ENCODE measurements at places on chromosomes 16 and 17.

GRCh38 chr17:78818932-78819331, 21.7 kb downstream of the USP36 start:
- DNase-seq: no peak

GRCh38 chr17:48840441-48840840, 9.6 kb downstream of the CALCOCO2 start:
- DNase-seq: no peak

DNA sequence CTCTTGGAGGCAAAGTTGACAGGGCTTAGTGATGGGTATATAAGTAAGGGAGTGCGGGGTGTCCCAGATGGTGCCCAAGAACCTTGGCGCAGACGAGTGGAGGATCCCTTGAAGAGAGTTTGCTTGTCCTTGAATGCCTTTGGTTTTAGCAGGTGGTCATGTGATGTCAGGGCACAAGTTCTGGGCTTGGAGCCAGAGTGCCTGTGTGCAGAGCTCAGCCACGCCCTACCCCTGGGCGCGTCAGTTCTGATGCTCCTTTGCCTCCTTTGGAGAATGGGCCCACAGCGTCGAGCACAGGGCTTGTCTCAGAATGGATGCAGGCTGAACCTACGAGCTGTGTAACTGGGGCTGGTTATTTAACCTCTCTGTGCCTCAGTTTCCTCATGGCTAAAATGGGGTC, 412.2 kb upstream of the EEF2KMT start:
- DNase-seq: no peak

- no peak for DNase-seq
These were observed 6.7 kb downstream of the TBC1D24 start for GRCh38 chr16:2481676-2482075.

- DNase-seq: no peak
These were observed 809 bp downstream of the C16orf90 start for GRCh38 chr16:3494386-3494973.

GRCh38 chr17:81003711-81004475, 12.3 kb downstream of the CHMP6 start:
- no peak for DNase-seq

DNA sequence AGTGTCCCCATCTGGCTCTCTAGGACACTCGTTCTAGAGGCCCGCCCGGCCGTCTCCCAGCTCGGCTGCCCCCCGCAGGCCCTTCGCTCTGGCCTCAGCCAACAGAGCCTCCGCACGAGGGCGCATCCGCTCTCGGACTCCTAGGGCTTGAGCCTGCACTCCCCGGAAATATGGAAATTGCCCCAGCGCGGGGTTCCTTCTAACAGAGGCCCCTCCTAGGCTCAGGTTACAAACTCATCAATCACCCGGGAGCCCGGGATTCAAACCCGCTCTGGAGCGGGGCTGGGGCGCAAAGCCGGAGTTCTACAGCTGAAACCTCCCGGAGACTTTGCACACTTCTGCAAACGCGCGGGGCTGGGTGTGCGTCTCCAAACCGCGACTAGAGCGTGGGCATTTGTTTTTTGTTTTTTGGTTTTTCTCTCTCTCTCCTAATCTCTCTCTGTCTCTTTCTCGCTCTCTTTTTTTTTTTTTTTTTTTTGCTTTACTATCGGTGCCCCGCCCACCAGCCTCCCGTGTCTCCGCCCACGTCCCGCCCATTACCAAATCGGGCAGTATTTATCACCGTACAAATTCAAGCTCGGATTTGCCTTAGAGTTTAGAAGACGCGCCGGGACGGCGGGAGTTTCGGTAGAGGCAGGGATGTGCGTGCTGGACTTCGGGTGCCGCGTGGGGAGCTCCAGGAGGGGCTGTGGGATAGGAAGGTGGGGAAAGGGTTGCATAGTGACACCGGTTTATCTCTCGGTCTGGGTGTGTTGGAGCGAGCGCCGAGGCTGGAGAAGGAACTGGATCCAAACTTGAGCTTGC, 2.4 kb upstream of the FOXL1 start:
- DNase-seq: no peak

DNA sequence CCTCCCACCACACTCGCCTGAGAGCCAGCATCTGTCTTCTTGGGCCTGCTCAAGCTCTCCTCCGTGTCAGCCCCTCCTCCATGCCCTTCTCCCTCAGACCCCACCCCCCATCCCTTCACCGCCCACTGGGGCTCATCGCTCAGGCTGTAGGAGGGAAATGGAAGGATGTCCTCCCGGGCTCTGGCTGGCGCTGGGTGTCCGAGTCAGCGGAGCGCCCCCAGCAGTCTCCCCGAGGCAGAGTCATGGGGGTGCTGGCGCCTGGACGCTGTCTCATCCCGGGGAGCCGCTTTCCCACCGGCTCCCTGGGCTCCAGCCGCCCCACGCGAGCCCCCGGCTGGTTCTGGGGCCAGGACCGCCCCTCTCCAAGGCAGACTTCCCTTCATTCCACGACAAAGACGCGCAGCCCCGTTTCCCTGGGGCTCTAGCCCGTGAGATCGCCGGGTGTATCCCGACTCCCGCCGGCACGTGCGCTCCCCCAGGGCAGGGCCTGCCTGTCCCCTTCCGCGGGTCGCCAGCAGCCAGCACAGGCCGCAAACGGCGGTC, 428 bp upstream of the ANTKMT start:
- DNase-seq: no peak

GRCh38 chr17:74356646-74357465, 4.8 kb downstream of the BTBD17 start:
- no peak for DNase-seq

GRCh38 chr17:79666111-79666510, 55.3 kb upstream of the RBFOX3 start:
- no peak for DNase-seq

GRCh38 chr17:79144133-79144532, 69.5 kb downstream of the ENGASE start:
- DNase-seq: no peak

DNA sequence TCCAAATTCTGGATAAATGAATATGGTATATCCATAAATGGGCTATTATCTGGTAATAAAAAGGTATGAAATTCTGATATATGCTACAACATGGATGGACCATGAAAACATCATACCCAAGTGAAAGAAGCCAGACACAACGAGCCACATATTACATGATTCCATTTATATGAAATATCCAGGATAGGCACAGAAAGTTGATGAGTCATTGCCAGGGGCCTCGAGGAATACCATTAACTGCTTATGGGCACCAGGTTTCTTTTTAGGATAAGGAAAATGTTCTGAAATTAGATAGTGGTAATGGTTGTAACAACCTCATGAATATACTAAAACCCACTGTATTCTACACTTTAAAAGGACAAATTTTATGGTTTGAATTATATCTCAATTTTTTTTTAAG, 123.2 kb downstream of the PITPNC1 start:
- DNase-seq: no peak

GRCh38 chr16:81780350-81780749, 1.3 kb downstream of the PLCG2 start:
- no peak for DNase-seq
